NCI-H510A treated with DMSO at 0.1 percent for 48 hours (cell line): ENCODE measurements at places on chromosomes 12 and 14.

- no peak for DNase-seq
These were observed 5.2 kb downstream of the PPM1A start for GRCh38 chr14:60254176-60254575.

GRCh38 chr12:10618338-10618987, 5.1 kb upstream of the MAGOHB start:
- no peak for DNase-seq

- DNase-seq = no peak
These were observed 187.0 kb downstream of the SPTSSA start for GRCh38 chr14:34275078-34275477.

- no peak for DNase-seq
These were observed 57.5 kb downstream of the SYNE3 start for GRCh38 chr14:95458906-95459305.
